ENCODE measurements at places on chromosomes 2 and 18.
A peak's percentile ranks its signal among the peaks of the same experiment; 100 is the strongest.

GRCh38 chr2:3970791-3971651, 267.6 kb downstream of the DCDC2C start:
- DNase-seq = no peak

- DNase-seq = no peak
These were observed 109.1 kb downstream of the SMAD2 start for GRCh38 chr18:47821314-47821713.

GRCh38 chr2:68094111-68094510, 31.3 kb upstream of the C1D start:
- DNase-seq = no peak

DNA sequence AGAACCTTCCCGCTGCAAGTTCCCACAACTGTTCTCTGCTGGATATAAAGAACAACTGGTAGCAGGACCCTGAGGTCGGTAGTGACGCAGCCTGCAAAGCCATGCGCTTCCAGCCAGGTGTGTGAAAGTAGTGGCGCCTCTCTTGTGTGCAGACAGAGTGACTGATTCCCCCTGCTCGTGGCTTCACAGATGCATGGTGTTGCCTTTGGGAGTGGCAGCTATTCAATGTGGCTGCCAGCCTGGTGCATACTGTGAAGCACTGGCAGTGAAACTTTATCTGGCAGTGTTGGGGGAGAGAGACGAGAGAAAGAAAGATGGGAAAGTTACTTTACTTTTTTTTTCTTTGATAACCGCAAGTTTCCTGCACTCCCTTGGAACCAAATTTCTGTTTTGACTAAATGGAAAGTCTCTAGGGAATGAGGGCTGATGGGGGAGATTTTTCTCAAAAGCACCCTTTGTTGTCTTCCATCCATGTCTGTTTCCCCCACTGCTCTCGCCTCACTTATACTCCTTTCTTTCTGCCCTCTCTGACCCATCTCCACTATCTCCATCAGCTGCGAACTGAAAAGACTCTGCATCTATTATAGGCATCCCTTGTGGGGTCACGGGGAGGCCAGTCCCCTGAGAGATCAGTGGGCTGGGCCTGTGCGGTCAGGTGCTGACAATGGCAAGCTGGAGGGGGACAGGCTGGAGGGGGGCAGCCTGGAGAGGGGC, 90.0 kb upstream of the TNP1 start:
- no peak for DNase-seq

- no peak for DNase-seq
These were observed 7.2 kb downstream of the CCDC68 start for GRCh38 chr18:54952026-54952425.

DNA sequence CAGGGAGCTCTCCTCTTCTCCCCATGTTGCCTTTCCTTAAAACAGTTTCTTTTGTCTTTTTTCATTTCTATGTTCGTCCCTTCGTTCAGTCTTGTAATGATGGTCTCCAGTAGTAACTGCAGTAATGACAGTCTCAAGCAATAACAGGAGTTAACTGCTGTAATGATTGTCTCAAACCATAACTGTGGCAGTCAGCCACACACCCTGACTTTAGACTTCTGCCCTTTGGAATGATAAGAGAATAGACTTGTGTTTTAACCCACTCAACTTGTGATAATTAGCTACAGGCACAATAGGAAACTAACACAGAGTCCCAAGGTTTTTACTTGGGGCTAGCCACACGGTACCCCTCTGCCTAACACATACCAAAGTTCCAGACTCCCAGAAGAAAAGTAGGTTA, 12.1 kb downstream of the TMEM131 start:
- no peak for DNase-seq

DNA sequence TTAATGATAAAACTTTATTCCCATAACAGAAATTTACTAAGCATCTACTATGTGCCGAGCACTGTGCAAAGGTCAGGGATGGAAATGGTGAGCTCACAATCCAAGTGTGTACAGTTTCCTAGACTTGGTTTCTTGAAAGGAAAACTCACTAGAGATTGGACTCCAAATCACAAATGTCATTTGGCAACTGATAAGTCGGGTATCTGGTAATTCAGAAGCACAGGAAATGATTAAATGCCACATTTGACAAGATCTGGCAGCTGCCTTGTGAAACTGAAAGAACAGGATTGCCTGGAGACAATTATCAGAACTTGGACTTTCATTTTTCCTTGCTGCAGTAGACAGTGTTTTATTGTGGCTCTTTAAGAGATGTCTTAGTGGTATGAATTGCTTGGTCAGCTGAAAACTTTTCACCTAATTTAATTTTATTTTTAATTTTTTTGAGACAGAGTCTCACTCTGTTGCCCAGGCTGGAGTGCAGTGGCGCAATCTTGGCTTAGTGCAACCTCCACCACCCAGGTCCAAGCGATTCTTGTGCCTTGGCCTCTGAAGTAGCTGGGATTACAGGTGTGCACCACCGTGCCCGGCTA, 19.2 kb downstream of the ITGA6 start:
- DNase-seq = no peak

GRCh38 chr2:134468164-134468563, 214.3 kb downstream of the MGAT5 start:
- DNase-seq = no peak

- DNase-seq = no peak
These were observed 117.0 kb downstream of the GRB14 start for GRCh38 chr2:164504253-164504652.

DNA sequence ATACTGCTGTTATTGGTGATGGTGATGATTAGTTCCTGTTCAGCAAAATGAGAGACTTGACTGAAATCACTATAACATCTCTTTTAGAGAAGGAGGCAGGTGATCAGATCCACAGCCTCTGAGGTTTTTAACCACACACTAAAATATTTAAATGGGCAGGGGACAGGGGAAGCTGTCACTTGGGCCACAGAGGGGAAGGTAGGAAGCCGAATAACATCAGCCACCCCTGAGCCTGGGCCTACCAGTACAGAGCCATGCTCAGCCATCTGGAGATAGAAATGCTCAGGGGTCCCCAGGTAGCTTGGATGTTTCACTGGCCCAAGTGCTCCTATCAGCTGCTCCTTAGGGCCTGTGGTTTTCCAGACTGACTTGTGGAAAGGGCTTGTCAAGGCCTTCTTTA, 122.3 kb downstream of the MRO start:
- no peak for DNase-seq

DNA sequence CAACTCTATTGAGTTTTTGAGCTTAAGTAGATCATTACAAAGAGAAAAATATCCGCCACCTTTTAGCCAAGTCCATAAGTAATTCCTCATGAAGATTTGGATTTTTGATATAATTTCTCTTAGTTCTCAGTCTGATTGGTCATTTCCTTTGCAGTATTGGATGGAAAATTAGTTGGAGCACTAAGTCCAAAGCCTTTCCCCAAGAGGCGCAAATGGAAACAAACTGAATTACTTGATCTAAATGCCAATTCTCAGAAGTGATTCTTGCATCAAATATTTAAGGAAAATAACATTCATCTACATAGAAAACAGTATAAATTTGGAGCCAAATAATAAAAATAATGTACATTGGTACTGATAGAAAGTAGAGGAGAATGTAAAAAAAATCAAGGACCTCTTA, 115.6 kb downstream of the CACNB4 start:
- DNase-seq = no peak

GRCh38 chr18:24076950-24077349, 61.9 kb upstream of the CABYR start:
- no peak for DNase-seq

- no peak for DNase-seq
These were observed 251.8 kb downstream of the MEIS1 start for GRCh38 chr2:66686755-66687154.

- no peak for DNase-seq
These were observed 28.2 kb upstream of the GBX2 start for GRCh38 chr2:236196366-236196765.

DNA sequence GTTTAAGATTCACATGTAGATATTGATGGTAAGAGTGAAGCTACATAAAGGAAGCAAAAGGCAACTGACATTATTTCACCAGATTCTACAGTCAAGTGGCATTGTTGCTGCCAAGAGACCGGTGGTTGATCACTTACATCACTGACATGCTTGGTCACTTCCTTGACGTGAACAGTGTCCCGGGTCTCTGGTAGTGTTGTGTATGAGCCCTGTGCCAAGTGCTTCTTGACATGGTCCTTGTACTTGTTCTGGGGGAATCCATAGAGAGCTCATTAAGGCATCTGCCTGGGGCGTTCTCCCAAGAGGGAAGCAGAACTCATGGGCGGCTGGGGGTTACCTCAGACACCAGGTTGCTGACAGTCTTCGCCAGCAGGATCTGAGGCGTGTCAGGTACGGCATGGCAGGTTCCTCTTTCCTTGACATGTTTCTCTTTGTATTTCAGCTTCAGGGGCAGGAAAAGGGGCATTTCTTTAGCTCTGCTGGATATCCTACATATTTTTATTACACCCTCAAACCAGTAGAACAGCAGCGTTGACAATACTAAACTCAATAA, 116.2 kb downstream of the RIF1 start:
- no peak for DNase-seq

- no peak for DNase-seq
These were observed 8.8 kb downstream of the TRIB2 start for GRCh38 chr2:12725233-12726187.

DNA sequence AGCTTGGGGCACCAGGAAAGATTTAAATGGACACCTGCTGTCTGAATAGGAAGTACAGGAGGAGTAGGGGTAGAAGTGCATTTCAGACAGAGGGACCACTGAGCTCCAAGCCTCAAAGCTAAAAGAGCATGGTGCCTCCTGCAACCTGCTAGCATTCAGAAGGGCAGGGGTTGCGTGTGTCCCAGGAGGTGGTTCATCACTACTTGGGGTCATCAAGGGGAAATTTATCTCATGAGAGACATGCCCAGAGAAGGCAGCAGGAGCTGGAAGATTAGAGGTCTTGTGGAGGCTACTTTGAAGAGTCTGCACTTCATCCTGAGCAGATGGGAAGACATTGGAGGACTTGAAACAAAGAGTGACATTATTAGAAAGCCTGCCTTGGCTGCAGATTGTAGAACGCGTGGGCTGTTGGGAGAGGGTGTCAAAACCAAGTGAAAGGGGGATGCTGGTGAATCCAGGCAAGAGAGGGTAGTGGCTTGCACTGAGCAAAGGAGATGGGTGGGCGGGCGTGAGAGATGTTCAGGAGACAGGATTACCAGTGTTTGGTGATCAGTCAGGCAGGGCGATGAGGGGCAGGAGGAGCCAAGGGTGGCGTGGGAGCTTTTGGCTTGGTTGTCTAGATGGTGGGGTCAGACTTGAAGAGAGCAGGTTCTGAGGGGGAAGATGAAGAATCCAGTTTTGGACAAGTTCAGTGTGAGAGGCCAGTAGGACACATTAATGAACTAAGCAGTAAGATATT, 154.0 kb downstream of the DYSF start:
- no peak for DNase-seq

- DNase-seq = no peak
These were observed 1303.1 kb upstream of the DDX18 start for GRCh38 chr2:116511426-116511825.

- peak; percentile 78 for DNase-seq
These were observed 344.0 kb downstream of the PIK3C3 start for GRCh38 chr18:42298759-42299675.

DNA sequence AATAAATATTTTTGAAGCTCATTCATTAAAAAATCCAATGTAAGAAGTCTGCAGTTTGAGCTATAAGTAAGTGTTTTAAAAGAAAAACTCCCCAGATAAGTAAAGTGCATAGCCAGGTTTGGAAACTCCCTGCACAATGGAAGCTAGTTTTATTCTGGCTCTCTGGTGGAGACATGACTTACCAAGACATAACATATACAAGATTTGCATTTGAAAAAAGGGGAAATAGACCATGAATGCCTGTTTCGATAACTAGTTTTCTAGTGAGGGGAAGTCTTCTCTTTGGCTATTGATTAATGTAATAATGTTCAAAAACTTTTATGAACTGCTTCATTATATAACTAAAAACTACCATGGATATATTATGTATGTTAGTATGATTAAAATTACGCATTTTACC, 435.2 kb downstream of the ARHGAP15 start:
- no peak for DNase-seq

- DNase-seq = no peak
These were observed 1.7 kb downstream of the TP53I3 start for GRCh38 chr2:24082787-24083566.

GRCh38 chr2:178125862-178126261, 13.6 kb downstream of the RBM45 start:
- DNase-seq = no peak

DNA sequence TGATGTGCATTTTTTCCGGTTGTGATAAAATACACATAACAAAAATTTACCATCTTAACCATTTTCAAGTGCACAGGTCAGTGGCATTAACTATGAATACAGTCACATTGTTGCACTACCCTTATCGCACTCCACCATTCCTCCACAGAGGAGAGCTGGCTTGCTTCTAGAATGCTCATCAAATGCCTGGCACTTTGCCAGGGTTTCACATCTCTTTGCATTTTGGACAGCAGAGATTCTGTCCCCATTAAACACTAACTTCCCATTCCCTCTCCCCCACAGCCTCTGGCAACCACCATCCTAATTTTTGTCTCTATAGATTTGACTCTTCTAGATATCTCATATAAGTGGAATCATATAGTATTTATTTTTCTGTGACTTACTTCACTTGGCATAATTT, 165.0 kb downstream of the ASB1 start:
- DNase-seq = no peak

DNA sequence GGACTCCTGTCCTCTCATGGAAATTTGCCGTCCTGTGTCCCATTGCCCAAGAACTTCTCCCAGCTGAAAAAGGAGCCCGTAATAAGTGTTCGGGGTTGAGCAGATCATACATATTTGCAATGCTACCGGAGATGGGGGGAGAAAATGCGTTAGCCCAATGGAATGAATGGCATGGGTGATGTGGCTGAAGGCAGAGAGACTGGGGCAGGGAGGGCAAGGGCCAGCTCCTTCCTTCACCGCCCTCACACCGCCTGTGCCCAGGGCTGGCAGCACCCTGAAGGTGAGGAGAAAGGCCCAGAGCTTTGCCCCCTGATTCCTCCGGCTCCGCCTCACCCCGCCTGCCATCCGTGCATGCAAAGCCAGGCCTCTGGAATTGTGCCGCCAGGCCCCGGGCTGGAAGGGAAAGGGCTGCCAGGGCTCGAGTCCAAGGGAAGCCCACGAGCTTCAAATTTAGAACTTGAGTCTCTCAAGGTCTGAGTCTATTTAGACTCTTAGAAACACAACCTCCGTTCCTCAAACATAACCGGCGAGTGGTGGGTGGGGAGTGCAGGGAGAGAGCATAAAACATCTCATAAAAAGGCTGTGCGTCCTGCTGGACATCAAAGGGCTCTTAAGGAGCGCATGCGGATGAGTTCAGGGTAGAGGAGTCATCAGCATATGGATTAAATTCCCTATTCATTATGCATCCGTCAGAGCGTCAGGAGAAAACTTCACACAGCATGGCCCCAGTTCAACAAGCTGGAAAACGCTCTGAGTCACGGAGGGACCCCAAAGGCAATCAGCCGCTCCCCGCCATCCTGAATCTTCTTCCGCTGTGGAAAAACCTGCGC, 121.7 kb upstream of the GLI2 start:
- no peak for DNase-seq
